ENCODE measurements at places on chromosomes 11 and 22.

GRCh38 chr11:89220684-89221339 lies 43.1 kb downstream of the TYR start:
- no peak for DNase-seq

DNA sequence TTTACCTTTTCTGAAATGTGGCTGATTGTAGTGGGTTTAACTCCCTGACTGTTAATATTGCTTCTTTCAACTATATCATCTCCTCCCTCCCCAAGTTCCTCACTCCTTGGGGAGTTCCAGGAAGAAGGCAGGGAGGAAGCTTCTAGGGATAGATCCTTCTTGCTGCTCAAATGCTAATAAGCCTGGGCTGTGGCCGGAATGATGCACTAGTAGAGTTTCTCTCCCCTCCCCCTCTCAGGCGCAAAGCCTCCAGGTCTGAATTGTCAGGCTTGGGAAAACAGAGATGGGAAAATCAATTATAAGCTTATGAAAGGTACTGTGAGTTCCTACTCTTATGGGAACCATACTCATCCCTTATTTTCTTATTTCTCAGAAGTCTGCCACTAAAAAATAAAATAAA lies 30.8 kb downstream of the FEZ1 start:
- no peak for DNase-seq

- DNase-seq, result no peak
Measured at GRCh38 chr22:49186762-49187161, 640.9 kb downstream of the BRD1 start.

GRCh38 chr11:100635194-100635593 lies 51.9 kb upstream of the ARHGAP42 start:
- no peak for DNase-seq

DNA sequence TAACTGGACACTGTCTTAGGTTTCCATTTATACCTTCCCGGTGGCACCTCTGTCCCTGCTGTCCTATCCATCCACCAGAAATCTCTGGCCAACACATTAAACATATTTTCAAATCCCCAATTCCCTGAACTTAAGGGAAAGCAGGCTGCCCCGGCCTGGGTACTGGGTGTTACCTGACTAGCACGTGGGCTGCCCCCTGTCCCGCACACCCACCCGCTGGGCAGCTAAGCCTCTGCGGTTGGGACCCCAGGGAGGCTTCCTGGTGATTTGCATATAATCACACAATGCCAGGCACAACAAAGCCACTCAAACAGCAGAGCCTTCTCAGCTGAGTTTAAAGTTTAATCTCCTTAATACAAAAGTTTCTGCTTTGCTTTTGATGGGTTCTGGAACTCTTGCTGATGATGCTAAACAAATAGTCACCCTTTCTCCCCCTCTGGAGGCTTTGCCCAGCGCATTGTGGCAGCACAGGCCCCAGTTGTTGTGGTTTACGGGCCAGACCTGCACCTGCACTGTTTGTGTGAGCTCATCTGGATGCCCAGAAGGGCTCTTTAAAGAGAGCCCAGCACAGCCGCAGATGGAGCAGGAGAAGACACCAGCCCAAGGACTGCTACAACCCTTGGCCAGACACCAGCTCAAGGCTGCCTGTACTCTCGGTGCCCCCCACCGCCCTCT lies 59.9 kb upstream of the POU2AF1 start:
- DNase-seq, result no peak

- no peak for DNase-seq
Measured at GRCh38 chr11:117842131-117842941, 17.8 kb upstream of the FXYD2 start.

DNA sequence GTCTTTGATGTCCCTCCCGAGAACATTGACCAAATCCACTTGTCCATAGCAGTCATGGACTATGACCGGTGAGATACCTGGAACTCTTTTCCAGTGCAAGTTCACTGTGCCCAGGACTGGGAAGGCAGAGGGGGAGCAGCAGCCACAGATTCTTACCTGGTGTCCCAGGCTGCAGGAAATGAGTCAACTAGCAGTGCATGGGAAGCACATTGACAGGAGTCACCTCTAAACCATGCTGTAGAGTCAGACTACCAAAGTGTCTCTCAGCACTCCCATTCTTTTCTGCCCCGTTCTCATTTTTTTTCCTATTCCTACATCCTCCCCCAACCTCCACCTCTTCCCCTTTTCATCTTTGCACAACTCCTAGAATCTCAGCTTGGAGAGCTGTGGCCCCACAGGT lies 67.2 kb upstream of the OLFML1 start:
- DNase-seq, result no peak

DNA sequence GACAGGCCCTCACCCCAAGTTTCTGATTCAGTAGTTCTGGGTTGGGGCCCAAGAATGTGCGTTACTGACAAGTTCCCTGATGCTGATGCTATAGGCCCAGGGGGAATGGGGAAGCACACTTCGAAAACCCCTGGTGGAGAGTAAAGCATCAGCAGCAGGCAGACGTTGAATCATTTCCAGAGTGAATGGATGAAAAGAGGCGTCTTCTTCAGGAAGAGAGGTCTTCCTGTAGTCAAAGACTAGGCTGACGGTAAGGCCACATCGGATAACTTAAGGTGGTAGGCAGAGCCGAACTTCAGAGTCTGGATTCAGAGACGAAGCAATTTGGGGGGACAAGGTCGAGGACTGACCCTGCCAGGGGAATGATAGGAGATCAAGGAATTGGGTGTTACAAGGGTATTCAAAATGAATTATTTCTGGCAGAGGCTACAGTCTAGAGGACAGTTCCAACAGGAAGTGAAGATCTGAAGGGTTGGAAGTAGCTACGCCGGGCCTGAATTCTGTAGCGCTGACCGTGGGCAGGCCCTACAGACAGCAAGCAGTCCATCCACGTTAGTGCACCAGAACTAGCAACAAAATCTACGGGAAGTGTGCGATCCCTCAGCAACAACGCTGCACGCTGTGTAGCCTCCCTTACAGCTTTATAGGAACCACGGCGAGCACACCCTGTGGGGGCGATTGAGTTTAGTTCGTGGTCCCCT lies 862 bp upstream of the CENATAC start:
- DNase-seq, result no peak

DNA sequence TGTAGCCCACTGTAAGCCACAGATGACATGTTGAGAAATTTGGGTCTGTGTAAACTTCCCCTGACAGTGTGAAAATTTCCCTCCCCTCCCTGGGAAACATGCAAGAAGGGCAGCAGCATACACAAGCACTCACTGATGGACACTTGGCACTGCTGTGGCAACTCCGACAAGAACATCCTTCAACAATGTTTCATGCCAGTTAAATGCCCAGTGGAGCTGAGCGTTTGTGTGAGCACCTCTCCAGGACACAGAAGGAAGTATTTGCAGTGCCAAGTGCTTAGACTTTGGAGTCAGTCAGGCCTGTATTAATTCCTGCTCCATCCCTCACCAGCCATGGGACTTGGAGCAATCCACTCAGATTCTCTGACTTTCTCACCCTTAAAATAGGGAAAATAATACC lies 17.7 kb downstream of the C11orf87 start:
- peak; percentile 72 for DNase-seq

DNA sequence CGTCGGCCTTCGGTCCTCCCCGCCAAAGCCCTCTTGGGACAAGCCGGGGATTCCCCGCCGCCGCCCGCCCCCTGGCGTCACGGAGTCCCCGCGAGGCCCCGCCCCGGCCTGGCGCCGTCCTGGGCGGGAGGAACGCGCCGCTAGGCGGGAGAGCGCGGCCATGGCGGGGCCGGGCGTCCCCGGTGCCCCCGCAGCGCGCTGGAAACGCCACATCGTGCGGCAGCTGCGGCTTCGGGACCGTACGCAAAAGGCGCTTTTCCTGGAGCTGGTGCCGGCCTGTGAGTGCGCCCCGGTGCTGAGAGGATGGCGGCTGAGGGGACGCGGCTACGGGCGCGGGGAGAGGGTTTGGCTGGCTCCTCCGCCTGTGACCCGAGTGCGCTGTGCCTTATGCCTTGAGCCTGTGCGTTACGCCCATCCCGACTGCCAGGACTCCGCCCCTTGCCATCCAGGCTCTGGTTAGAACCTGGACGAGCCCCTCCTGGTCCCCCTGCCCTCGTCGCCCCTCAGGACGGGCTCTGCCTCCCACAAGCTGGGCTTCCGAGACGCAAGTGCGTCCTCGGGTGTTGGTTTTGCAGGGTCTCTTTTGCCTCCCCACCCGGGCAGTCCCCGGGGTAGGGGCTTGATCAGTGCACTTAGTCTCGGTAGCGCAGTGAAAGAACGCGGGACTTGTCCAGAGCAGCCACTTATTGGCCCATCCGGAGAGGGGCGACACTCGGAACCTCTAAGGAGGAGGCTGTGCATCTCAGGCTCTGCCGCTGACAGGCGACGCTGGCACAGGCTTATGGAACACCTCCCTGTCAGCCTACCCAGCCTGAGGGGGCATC lies at the start of gene ATG16L2:
Gene ATG16L2 (plus strand): TSS at position 126 of the 824 bp plus-strand sequence. CDS start 35 bp downstream, at position 161.
- DNase-seq, result peak; percentile 89

DNA sequence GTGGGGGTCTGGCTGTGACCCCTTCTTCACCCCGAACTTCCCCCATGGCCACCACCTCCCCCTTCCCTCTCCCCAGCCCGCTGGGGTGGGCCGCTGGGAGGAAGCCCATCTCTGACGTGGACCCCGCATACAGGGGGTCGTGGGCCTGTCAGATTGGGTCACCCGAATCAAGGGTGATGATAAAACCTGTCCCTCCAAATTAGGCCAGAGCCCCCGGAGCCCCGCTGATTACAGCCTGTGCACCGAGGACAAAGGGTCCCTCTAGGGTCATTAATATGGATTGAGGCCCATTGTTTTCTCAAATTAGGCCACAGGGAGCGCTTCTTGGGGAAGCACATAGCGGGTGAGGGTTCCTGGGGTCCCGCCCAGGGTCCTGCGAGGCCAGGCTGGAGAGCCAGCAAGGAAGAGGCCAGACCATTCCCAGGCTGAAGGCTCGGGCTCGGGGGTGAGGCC lies 4.9 kb upstream of the LINC01488 start:
- DNase-seq, result no peak

DNA sequence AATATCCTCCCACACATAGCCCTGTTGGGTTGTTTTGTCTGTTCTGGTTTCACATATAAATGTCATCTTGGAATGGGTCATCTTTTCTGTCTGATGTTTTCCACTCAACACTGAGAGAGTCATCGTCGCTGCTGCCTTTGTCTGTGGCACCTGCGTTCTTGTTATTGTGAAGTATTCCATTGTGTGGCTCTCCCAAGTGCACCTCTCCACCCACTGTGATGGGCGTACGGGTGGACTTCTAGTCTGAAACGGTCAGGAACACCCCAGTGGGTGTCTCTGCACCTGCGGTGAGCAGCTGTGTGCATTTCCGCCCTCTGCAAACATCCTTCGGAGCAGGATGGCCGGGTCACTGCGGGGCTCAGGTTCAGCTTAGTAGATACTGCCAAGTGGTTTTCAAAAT lies 34.5 kb upstream of the RTL6 start:
- no peak for DNase-seq

- DNase-seq, result no peak
Measured at GRCh38 chr22:35967046-35967397, 61.6 kb downstream of the RBFOX2 start.

DNA sequence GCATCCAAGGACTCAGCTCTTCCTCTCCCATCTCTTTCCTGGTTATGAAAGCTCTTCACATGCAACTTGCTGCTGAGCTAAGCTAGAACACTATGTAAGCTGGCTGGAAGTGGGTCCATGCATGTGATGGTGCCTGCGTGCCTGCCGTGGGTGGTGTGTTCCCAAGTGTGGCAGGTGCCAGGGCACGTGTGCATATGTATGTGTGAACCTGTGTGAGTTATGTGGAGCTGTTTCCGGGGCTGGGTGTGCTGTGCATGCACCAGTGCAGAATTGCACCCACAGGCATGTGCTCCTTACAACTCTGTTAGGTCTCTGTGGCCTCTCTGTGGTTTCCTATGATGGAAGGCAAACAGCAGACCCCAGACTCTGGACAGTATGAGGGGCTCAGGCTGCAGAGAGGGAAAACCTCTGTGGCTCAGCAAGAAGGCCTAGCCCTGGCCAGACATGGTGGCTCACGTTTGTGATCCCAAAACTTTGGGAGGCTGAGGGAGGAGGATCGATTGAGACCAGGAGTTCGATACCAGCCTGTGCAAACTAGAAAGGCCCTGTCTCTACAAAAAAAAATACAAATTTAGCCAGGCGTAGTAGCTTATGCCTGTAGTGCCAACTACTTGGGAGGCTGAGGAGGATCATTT lies 4.1 kb upstream of the P2RY6 start:
- DNase-seq, result no peak

DNA sequence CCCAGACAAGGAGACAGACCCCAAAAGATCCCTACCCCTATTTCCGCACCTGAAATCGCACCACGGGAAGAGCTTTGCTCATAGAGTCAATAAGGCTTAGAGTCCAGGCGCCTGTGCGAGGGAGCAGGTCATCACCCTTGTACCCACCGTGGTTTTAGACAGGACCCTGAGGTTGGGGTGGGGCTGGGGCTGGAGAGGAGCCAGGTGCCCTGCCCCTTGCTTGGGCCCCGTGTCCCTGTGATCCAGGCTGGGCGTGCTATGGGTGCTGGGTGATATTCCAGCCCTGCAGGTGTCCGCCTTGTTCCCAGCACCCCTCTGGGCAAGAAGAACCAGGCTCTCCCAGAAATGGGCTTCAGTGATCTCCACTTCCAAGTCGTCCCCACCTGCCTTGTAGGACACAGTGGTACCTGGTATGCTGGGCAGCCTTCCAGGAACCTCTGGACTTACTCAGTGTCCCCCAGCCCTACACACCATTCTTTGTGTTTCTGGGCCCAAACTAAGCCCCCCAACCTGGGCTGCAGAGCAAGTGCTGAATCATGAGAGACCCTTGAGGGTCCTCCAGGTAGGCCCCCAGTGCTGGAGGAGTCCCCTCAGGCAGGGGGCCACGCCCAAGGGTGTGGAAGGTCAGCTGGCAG lies 4.5 kb downstream of the CD81 start:
- no peak for DNase-seq

- no peak for DNase-seq
Measured at GRCh38 chr11:131910523-131911387, 540.3 kb downstream of the NTM start.

DNA sequence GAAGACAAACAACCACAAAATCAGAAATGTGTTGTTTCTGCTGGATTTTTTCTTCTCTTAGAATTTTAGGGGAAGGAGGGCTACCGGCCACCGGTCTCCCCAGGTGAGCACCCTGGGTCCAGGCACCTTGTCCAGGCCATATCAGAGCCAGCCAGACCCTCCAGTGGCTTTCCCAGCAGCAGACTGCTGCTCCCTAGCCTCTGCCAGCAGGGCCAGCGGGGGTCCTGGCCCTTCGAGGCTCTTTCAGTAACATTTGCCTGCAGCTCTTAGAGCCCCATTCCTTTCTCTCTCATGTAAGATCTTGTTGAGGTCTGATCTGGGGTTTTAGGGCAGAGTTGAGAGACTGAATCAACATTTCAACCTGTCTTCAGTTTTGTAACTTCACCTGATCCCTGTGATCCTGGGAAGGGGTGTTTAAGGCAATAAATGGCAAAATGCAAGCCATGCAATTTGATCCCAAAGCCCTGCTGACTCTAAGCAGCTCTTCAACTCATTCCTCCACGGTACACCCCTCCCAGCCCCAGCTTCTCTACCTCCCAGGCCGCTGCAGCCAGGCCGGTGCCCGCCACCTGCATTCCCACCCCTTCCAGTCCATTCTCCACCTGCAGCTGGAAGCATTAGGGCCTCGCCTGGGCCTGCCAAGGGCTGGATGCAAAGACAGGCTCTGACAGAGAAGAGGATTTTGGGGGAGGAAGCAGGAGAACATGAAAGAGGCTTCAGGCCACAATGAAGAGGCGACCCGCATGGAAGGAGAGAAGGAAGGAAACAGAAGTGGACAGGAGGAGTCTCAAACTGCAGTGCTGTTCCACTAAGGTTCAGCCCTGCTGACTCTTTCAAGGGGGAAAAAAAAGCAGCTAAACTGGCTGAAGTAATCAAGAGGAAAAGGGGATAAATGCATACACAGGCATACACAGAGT lies 113.0 kb upstream of the FGF3 start:
- no peak for DNase-seq

- DNase-seq, result no peak
Measured at GRCh38 chr11:93741882-93742226, 382 bp downstream of the C11orf54 start.

- no peak for DNase-seq
Measured at GRCh38 chr11:101727451-101727850, 143.6 kb upstream of the TRPC6 start.
